ENCODE measurements at places on chromosomes 4 and X. TPM values are rescaled to one million over a fixed set of nuclear protein-coding genes. Genes with fewer than 3 reads are reported as not detected.
A peak's percentile ranks its signal among the peaks of the same experiment; 100 is the strongest.

The RGN gene
- total RNA-seq = 4.7 TPM

The DRP2 gene
- 1.5 TPM for total RNA-seq

The MAOA gene
- total RNA-seq = 102 TPM

The SPACA5 gene
- not detected for total RNA-seq

The MAGEB1 gene
- total RNA-seq = not detected

The FREM3 gene
- total RNA-seq = not detected

The TCEAL5 gene
- total RNA-seq = 0.98 TPM

The AR gene
- 35.1 TPM for total RNA-seq

The ITGB1BP2 gene
- 1.7 TPM for total RNA-seq

The SYP gene
- 11.0 TPM for total RNA-seq

DNA sequence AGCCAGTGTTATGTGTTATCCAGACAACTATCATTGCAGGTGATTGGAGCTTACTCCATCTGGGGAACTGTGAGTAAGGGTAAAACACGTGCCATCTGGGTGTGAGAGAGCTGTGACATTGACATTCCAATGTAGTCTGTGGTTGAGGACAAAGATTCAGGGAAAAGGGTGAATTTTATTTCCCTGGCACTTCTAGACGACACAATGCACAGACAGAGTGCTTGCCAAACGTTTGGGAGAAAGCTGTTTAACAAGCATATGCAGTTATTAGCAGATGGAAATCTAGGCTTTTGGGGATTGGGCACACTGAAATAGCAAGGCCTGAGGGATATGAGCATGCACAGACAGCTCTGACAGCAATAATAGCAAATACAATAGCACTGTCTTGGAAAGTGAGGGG lies 21.3 kb upstream of the CTSO start:
- no peaks in the 10 kb centered on the region for H3K27me3 ChIP-seq
- H3K4me3 ChIP-seq = no peak overlapping the region
- no peaks in the 10 kb centered on the region for H3K36me3 ChIP-seq
- no peaks in the 10 kb centered on the region for H3K4me1 ChIP-seq
- H3K27ac ChIP-seq = no peak overlapping the region
- DNase-seq = no peak

DNA sequence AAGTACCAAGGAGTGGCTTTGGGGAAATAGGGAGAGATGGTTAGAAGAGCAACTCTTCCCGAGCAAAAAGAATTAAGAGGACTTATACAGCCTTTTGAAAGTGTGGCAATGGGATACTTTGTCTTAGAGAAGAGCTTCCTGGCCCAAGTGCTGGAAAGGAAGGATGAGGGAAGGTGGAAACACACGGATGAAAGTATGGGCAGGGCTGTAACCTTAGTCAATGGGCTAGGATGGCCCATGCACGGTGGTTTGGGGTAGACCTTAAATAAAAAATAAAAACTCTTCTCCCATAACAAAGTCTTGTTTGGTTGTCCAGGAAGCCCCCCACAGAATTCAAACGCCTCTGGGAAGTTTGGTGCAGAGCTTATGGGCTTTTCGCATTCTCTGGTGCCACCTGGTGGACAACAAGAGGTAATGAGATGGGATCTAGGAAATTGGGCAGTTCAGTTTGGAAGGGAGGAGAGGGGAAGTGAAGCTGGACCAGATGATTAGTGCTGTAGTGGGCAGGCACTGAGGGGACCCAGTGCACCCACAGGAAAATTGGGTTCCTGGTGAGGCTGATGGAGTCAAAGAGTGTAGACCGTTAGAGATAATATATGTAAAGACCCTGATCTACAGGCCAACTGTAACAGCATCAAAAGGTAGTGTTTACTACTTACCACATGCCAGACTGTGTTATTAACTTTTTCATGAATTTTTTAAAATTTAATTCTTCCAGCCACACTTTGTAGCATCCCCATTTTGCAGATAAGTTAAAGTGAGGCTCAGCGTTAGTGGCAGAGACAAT lies 13.8 kb upstream of the ENOX2 start:
- no peaks in the 10 kb centered on the region for H3K27me3 ChIP-seq
- no peaks in the 10 kb centered on the region for H3K4me1 ChIP-seq
- no peak overlapping the region for H3K4me3 ChIP-seq
- no peaks in the 10 kb centered on the region for H3K36me3 ChIP-seq
- DNase-seq = no peak

GRCh38 chr4:123244137-123244536 lies 152.5 kb upstream of the SPRY1 start:
- H3K36me3 ChIP-seq = no peaks in the 10 kb centered on the region
- H3K4me3 ChIP-seq = no peak overlapping the region
- H3K4me1 ChIP-seq = peaks cover 48% of the 10 kb centered on the region
- peak; percentile 89 for DNase-seq
- no peaks in the 10 kb centered on the region for H3K27me3 ChIP-seq

DNA sequence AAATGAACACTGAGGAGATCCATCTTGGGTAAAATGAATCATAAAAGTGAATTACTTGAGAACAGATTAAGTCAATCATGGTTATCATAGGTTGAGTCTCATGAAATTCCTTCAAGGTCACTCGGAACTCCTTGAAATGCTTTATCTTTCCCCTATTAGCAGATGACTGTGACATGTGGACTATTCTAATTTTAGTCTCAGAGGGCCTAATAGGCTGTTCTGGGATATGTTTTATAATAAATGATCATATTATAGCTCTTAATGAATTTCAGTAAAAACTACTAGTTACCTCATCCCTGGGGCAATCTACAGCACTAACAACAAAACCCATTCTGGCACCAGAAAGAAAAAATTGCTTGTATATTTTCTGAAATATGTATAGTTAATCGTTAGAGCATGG lies 44.7 kb downstream of the SPATA4 start:
- H3K27ac ChIP-seq = no peak overlapping the region
- H3K36me3 ChIP-seq = no peaks in the 10 kb centered on the region
- H3K4me3 ChIP-seq = no peak overlapping the region
- H3K27me3 ChIP-seq = no peaks in the 10 kb centered on the region
- no peak for DNase-seq

DNA sequence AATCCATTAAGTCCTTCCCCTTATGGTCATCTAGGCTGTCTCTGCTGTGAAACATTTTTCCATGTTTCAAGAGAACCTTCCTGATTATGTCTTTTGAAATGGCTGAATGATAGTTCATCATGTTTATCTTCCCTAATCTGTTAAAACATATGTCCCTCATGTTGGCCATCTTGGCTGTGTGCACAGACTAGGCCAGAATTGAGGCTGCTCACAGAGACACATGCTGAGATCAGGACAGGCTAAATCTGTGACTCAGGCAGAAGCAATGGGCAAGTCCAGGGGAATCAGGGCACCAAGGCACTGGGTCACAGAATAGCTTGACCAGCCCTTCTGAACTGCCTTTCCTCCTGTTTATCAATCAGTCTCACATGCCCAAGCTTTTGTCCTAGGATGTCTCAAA lies 78.3 kb downstream of the FHDC1 start:
- no peaks in the 10 kb centered on the region for H3K27me3 ChIP-seq
- no peaks in the 10 kb centered on the region for H3K36me3 ChIP-seq
- no peaks in the 10 kb centered on the region for H3K4me1 ChIP-seq
- no peak overlapping the region for H3K4me3 ChIP-seq
- no peak overlapping the region for H3K27ac ChIP-seq
- DNase-seq = no peak

DNA sequence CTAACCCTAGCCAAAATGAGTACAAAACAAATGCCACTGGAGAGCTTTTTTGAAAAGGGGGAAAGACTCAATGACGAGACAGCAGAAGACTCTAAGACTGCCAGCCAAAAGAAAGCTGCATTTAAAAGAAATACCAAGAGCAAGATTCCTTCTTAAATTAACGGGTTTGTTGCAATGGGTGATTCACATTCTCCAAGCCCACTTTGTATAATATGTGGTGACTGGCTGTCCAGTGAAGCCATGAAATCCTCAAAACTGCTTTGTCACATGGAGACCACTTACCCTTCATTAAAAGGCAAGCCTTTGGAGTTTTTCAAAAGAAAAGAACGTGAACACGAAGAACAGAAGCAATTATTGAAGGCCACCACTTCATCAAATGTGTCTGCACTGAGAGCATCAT lies 68.2 kb downstream of the MRPL1 start:
- H3K27me3 ChIP-seq = no peaks in the 10 kb centered on the region
- no peak for DNase-seq
- H3K4me1 ChIP-seq = peaks cover 13% of the 10 kb centered on the region

DNA sequence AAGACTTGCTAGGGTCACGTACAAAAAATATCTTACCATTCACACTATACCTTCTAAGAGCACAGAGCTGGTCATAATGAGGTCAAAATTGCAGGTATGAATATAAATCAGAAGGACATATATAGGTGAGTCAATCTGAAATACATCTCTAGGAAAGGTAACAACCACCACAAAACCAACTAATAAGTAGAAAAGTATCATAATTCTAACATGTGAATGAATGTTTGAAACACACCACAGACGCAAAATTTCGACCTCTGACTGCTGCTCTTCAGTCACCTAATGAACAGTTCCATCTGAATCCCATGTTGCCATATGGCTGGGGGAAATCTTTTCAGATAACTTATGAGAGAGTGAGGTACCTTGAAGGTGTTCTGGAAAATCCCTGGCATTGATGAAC lies 22.1 kb downstream of the STAP1 start:
- DNase-seq = no peak
- H3K4me3 ChIP-seq = no peak overlapping the region
- H3K4me1 ChIP-seq = no peaks in the 10 kb centered on the region
- no peaks in the 10 kb centered on the region for H3K36me3 ChIP-seq
- no peaks in the 10 kb centered on the region for H3K27me3 ChIP-seq

- H3K4me1 ChIP-seq = no peaks in the 10 kb centered on the region
- no peaks in the 10 kb centered on the region for H3K36me3 ChIP-seq
- no peak overlapping the region for H3K27ac ChIP-seq
Observed at GRCh38 chr4:184000457-184001396, 95.6 kb downstream of the STOX2 start.

DNA sequence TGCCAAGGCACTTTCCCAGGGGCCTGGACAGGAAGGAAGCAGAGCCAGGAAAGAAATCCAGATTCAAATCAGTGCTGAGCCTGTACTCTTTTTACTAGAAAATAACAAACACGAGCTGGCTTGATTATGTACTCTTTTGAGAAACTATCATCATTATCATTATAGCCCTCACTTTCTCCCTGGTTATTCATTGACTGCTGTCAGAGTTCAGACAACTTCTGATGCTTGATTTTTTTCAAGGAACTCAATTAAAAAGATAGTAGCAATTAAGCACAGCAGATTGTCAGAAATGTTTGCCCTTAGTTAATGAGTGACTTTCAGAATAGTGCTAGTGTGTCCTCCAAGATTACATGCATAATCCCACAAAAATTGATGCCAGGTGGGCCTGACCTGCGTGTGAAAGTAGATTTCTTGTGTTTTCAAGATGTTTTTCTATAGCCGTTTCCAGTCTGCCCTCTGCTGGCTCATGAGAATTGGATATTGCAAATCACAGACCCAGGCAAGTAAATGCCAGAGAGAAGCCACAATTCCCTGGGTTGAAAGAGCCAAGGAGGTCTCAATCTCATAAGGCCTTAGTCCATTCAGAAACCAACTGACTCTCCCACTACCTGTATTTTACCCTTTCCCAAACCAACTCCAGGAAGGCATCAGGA lies 14.3 kb upstream of the PNPLA4 start:
- no peak overlapping the region for H3K4me3 ChIP-seq
- no peaks in the 10 kb centered on the region for H3K36me3 ChIP-seq
- no peaks in the 10 kb centered on the region for H3K27me3 ChIP-seq
- H3K27ac ChIP-seq = no peak overlapping the region

DNA sequence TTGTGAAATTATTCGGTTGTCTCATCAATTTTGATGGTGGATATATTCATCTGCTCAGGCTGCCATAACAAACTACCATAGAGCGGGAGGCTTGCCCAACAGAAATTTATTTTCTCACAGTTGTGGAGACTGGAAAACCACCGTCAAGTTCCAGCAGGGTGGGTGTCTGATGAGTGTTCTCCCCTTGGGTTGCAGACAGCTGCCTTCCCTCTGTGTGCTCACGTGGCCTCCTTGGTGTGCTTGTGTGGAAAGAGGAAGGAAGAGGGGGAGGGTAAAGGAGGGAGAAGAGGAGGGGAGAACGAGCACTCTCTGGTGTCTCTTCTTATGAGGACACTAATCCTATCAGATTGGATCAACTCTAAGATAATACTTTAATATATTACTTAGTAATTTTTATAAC lies 123.8 kb upstream of the TEX13D start:
- no peaks in the 10 kb centered on the region for H3K27me3 ChIP-seq
- no peak overlapping the region for H3K27ac ChIP-seq
- no peak overlapping the region for H3K4me3 ChIP-seq
- H3K4me1 ChIP-seq = no peaks in the 10 kb centered on the region

- H3K4me1 ChIP-seq = peaks cover 7% of the 10 kb centered on the region
- H3K4me3 ChIP-seq = no peak overlapping the region
- no peak for DNase-seq
- peaks cover 9% of the 10 kb centered on the region for H3K36me3 ChIP-seq
- no peaks in the 10 kb centered on the region for H3K27me3 ChIP-seq
Observed at GRCh38 chr4:1981251-1982058, 27.3 kb downstream of the NELFA start.

DNA sequence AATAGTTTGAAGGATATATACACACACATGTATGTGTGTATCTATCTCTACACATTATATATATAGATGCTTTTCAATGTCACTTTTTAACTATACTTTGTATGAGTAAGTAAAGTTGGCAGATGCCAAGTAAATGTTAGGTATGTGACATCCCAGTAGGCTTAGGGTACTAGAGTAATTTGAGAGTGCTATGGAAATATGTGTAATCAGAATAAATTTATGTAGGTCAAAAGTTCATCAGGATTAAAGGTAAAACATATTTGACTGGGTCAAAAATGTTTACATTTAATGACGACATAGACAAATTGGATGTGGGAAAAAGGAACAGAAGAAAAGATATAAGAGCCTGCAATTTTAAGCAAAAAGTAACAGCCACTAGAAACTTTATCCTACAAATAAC lies 588.8 kb downstream of the ANKRD50 start:
- no peaks in the 10 kb centered on the region for H3K4me1 ChIP-seq
- no peaks in the 10 kb centered on the region for H3K36me3 ChIP-seq
- no peak for DNase-seq

DNA sequence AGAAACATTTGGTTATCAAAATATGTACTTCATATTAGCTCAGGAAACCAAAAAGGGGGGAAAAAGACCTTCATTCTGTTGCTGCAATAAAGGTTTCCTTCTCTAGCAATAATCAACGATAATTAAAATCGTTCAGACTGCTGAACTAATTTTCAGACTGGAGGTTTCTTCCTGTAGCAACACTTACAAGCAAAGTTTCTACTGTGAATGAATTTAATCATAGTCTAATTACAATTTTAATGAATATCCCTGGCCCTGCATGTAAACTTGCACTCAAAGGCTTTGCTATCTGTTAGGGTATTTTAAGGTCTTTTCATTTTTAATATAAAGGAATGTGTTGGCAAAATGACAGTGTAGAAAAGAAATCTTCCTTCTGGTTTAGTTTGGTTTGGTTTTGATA lies 265.2 kb downstream of the QDPR start:
- no peak overlapping the region for H3K4me3 ChIP-seq
- DNase-seq = no peak
- no peak overlapping the region for H3K27ac ChIP-seq
